Karpas-422 (cell line): ENCODE measurements at places on chromosomes 6 and 20.

GRCh38 chr6:20708367-20709124 is 174.3 kb downstream of the CDKAL1 start:
- no peak for DNase-seq

DNA sequence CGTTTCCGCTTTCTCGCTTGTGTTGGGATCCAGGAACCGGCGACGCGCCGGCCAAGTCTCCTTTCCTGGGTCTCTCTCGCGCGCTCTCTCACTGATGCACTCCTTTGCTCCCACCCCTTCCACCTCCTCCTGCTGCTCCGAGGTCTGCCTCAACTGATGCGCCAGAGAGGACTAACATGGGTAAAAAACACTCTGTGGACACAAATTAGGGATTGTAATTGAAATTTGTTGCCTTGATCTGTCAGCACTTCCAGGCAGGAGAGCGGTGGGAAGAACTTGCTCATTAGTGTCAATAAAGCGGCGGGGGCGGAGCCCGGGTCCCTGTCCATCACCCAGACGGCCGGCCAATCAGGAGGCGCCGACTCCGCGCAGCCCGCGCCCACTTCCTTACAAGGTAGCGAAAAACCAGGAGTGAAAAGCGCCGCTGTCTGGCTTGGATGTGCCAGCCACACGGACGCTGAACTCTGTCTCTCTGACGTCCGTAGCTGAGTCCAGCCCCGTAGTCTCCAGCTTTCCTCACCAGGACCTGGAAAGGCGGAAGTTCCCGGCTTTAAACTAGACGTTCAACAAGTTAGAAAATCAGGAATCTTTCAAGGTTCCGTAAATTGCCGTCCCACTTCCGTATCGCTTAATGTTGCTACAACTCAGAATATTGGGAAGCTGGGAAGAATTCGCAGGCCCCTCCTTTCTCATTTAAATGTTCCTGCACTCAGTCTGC is at the start of gene TBX18:
Gene TBX18, minus strand, starts transcription at position 267 of the 718 bp plus-strand sequence. CDS start 417 bp downstream, outside the sequence.
- DNase-seq, result no peak

DNA sequence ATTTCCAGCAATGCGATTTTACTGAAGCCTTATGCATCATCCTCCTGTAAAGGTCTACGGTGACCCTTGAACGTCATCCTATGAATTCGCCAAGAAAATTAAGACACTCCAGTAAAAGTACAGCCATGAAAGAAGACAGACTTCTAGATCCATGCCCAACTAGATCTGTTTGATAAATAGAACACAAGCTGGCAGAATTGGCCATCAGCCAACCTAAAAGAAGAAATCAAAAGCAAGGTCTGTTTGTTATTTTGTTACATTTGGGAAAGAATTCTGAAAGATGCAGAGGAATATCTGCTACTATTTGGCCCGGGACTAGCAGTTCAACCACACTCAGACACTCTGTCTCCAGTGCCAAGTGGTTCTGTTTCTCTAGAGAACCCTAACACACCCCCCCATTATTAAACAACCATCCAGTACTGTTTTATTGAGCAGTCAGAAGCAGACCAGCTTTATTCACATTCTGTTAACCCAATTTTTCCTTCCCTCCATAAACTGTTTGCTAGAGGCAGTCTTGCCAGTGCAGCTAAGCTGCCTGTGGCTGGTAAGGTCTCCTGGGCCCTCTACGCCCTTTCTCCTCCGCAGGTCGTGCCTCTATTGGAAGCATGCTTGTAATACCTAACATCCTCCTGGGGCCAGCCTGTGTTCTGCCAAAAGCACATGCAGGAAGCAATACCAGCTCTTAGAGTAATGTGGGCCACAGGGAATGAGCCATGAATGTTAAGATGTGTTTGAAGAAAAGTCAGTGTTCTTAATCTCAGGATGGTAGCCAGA is 30.7 kb downstream of the LY86 start:
- no peak for DNase-seq

DNA sequence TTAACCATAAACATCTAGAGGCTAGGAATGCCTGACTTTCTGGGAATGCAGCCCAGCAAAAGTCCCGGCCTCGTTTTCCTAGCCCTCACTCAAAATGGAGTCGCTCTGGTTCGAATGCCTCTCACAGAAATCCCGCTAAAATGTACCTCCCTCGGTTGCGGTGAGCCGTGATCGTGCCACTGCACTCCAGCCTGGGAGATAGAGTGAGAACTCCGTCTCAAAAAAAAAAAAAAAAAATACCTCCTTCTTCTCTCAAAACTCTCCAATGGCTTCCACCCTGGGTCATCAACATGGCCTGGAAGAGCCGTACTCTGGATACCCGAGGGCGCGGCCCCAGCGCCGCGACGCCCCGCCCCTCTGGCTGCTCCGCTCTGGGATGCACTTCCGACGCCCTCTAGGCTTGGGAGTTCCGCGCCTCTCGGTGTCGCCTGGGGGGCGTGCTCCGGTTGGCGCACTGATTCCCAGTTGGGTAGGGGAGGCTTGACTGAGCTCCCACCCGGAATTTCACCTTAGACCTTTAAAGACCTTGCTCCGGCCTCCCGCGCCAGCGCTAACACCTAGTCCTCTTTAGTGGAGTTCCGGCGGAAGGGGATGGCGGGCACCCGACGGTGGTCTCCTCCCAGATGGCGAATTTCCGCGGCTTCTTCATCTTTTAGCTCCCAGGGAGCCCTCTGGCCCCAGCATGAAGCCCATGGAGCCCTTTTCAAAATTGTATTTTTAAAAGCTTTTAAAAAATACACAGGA is 12.3 kb downstream of the HMGN4 start:
- peak; percentile 81 for DNase-seq

DNA sequence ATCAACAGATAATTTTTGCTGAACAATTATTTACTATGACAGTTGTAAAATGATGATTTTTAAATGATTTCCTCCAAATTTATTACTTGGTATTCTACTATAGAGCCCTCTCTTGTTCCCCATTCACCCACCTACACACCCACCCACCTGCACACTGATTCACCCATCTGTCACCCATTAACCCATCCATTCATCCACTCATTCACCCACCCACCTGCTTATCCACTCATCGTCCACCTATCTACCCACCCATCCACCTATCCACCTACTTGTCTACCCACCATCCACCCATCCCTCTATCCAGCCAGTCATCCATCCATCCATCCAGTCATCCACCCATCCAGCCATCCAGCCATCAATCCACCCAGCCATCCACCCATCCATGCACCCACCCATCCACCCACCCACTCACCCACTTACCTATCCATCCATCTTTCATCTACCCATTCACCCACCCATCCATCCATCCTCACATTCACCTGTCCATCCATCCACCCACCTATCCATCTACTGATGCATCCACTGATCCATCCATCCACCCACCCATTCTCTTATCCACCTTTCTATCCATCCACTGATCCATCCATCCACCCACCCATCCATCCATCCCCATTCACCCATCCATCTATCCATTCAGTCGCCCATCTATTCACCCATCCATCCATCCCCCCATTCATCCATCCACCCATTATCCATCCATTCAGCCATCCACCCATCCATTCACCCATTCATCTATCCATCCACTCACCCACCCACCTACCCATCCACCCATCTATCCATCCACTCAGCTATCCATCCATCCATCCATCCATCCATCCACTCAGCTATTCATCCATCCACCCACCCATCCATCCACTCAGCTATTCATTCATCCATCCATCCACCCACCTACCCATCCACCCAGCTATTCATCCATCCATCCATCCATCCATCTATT is 72.0 kb downstream of the SYNJ2 start:
- DNase-seq, result no peak

- DNase-seq, result peak; percentile 57
Measured at GRCh38 chr6:95690328-95690727, 113.0 kb downstream of the MANEA start.

- no peak for DNase-seq
Measured at GRCh38 chr6:129860908-129861665, at the start of gene TMEM244. Gene TMEM244 (minus strand): TSS chr6:129861315. CDS start chr6:129861188, 127 bp downstream.

- DNase-seq, result no peak
Measured at GRCh38 chr6:169851641-169852503, 100.5 kb downstream of the ERMARD start.

DNA sequence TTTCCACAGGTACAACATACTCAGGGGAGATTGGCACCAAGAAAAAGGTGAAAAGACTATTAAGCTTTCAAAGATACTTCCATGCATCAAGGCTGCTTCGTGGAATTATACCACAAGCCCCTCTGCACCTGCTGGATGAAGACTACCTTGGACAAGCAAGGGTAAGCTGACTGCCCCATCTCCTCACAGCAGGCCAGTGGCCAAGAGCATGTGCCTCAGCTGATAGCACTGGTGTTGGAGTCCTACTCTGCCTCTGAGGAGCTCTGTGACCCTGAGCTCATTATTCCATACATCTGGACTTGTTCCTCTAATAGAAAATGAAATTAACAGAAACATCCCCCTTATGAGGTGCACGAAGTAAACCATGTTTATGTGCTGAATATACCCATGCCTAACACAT is 102.8 kb downstream of the MTFR2 start:
- DNase-seq, result no peak

GRCh38 chr6:72626126-72626525 is 4.3 kb downstream of the KCNQ5 start:
- DNase-seq, result peak; percentile 51

GRCh38 chr20:35490736-35491181 is 35.4 kb downstream of the CEP250 start:
- DNase-seq, result peak; percentile 90

DNA sequence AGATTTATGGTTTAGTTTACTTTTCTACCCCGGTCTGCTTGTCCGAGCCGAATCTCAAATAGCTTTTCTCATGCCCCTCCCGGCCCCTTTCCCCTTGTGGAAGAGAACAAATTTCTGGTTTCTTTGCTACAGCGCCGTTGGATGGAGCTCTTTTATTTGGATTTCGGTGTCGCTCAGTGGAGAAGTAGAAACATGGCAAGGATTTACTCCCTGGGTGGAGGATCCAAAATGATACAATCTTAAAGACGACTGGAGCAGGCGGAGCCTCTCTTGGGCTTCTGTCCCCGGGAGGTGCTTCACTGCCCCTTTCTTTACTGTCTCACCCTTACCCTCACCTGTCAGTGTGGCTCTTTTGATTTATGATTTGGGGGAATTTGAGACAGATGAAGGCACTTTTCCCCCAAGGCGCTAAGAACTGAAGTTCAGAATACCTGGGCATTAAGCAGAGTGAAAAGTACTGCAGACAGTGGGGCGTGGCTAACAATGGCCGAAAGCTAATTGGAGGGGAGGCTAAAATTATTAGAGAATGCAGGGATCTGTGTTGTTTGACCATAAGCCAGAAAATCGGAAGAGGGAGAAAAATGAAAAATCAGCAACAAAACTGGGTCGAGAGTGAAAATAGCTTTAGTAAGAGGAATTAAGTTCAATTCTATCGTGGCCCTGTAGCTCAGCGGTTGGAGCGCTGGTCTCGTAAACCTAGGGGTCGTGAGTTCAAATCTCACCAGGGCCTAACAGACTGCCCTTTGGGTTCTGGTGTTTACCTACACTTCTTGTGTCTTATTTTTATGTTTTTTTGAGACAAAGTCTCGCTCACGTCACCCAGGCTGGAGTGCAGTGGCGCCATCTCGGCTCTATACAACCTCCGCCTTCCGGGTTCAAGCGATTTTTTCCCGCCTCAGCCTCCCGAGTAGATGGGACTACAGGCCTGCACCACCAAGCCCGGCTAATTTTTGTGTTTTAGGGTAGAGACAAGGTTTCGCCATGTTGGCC is 145.1 kb upstream of the ZNF184 start:
- DNase-seq, result no peak

DNA sequence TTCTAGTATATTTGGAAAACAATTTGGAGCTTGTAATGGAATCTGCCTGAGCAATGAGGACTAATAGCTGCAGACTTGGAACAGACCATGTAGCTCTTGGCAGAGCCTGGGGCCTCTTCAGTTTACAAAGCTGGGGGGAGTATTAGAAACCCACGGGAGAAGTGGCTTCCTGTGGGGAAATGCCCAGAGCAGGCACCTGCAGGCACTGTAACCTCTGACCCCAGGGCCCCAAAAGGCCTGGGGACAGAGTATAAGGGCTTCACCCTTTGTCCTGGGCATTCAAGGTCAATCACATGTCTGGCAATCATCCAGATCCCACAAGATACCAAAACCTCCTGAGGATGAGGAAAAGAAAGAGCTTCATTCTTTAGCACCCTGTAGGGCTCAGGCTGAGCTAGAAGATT is 19.4 kb downstream of the PKIG start:
- DNase-seq, result no peak

GRCh38 chr6:16800942-16801341 is 39.7 kb upstream of the ATXN1 start:
- DNase-seq, result no peak

DNA sequence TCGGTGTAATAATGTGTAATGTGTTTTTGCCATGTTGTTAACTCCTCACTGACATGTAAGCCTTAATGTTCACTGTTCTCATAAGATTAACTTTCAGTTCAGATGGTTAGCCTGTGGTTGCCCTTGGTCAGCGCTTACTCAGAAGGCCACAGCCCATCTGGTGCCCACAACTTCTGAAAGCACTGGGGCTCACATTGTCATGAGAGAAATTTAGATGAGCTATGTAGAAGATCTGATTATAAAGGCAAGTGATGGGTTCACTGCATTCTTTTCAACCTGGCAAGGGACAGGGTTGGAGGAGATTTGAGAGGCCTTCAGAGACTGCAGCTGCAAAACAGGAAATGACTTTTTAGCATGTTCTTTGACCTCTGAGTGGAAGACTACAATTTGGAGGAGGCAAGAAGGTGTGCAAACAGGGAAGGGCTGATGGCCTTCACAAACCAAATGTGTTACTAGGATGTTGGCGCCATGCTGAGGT is 242.3 kb upstream of the SUPT3H start:
- DNase-seq, result no peak

- DNase-seq, result peak; percentile 77
Measured at GRCh38 chr6:10256113-10256690, 158.7 kb downstream of the TFAP2A start.

DNA sequence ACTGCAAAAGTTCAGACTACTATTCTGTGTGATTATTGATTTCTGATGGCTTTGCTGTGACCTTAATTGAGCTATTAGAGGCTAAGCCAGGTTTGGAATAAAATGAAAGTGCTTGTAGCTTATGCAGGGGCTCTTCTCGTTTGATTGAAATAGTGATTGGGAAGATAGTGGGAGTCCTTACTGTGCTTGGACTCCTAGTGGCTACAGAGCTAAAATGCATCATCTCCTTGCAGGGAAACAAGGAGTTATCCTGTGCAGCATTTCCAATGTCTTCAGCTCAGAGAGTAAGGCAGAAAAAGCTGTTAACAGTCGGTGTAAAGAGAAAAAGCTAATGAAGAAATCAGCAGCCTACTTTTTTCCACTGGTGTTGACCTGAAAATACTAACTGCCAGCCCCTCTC is 173.5 kb downstream of the SLC35F1 start:
- DNase-seq, result no peak
